ENCODE measurements at places on chromosomes 12 and 14. TPM values are rescaled to one million over a fixed set of nuclear protein-coding genes. Genes with fewer than 3 reads are reported as not detected.

HOXC12 gene
- total RNA-seq = 0.45 TPM

PLEKHG7 gene
- not detected for total RNA-seq

SLC25A47 gene
- not detected for total RNA-seq

PTPRQ gene
- total RNA-seq = 2.2 TPM

CHMP4A gene
- total RNA-seq = 45.8 TPM

Measured in aorta (tissue), 5 donors.